ENCODE measurements at places on chromosomes 6 and 20. TPM values are rescaled to one million over a fixed set of nuclear protein-coding genes. Genes with fewer than 3 reads are reported as not detected.

Gene RNF144B
- 1.1 TPM for total RNA-seq

Gene TINAG
- not detected for total RNA-seq

Gene XKR7
- not detected for total RNA-seq

Gene ADAM33
- total RNA-seq: 19.6 TPM

Gene IRF4
- not detected for total RNA-seq

Gene RUNX2
- total RNA-seq: 8.0 TPM

Gene CLPSL1
- total RNA-seq: not detected

Gene FAM110A
- 11.2 TPM for total RNA-seq

Gene ZNF343
- total RNA-seq: 8.6 TPM

Gene C6orf52
- total RNA-seq: not detected

Gene MPC1
- total RNA-seq: 31.2 TPM

Gene TNFRSF21
- total RNA-seq: 12.1 TPM

Gene CST2
- total RNA-seq: not detected

Gene BMP2
- total RNA-seq: 0.53 TPM

Data from myometrial cell (primary cell).